BJ (cell line): ENCODE measurements at places on chromosomes 16 and 17. TPM values are rescaled to one million over a fixed set of nuclear protein-coding genes. Genes with fewer than 3 reads are reported as not detected.

GRCh38 chr16:4049031-4049430, 67.2 kb downstream of the ADCY9 start:
- DNase-seq = no peak

- no peak for DNase-seq
Measured at GRCh38 chr16:27304102-27304501, 9.7 kb upstream of the IL4R start.

Gene KRT33A
- not detected in 2 replicates for polyA plus RNA-seq

Gene COG8
- 25.2 and 31.6 TPM in 2 replicates for polyA plus RNA-seq

GRCh38 chr17:76558198-76559095, 18.6 kb downstream of the PRCD start:
- DNase-seq = no peak

Gene HSD17B1
- 0.49 and 0.54 TPM in 2 replicates for polyA plus RNA-seq

Gene PRM1
- polyA plus RNA-seq = not detected in 2 replicates

DNA sequence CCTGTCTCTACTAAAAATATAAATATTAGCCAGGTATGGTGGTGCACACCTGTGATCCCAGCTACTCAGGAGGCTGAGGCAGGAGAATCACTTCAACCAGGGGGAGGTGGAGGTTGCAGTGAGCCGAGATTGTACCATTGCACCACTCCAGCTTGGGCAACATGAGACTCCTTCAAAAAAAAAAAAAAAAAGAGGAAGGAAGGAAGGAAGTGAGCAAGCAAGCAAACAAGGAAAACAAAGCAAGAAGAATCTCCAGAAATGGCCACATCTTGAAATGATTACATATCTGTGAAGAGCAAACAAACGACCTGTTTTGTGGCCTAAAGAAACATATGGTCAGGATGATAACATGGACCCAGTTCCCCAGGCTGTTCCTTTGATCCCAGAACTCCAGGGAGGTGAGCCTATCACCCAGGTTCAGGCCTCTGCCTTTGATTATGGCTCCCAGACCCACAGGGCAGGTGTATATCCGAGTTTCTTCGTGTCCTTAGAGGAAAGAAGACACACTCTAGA, 8.9 kb downstream of the ACOX1 start:
- no peak for DNase-seq
